Stimulated activated CD8-positive, alpha-beta memory T cell treated with anti-CD3 and anti-CD28 coated beads, Interleukin-12 subunit alpha, Interleukin-12 subunit beta, amount 100 ng/mL, for 4 hours (primary cell): ENCODE measurements at places on chromosomes 12 and 14.

- no peak for DNase-seq
Observed at GRCh38 chr14:78836777-78837176, 666.6 kb downstream of the NRXN3 start.

DNA sequence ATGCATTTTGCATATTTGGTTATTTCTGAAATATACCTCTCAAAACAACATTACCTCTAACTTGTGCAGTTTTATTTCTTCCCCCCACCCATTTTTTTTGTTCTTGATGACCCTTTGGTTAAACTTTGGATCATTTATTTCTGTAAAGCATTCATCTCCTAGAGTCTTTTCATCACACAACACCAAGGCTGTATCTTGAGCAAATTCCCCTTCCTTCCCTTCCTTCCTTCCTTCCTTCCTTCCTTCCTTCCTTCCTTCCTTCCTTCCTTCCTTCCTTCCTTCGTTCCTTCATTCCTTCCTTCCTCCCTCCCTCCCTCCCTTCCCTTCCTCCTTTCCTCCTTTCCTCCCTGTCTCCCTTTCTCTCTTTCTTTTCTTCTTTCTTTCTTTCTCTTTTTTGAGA is 43.8 kb upstream of the PPP1R12A start:
- DNase-seq, result no peak

DNA sequence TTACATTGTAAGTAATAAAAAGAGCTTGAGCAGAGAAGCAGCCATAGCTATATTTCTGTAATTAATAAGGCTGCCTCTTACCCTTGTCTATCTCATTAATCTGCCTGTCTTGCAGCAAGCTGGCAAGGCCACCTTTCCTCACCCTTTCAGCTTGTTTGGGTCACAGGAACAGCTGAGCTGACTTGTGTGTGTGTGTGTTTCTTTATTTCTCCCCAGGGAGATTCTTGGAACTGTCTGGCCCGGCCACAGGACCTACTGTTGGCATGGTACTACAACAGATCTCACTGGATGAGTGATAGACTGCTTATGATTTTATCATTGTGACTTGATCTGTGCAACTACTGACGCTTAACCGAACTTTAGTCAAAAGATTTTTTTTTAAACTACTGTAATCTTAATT is 213.7 kb downstream of the SLC2A13 start:
- DNase-seq, result no peak

DNA sequence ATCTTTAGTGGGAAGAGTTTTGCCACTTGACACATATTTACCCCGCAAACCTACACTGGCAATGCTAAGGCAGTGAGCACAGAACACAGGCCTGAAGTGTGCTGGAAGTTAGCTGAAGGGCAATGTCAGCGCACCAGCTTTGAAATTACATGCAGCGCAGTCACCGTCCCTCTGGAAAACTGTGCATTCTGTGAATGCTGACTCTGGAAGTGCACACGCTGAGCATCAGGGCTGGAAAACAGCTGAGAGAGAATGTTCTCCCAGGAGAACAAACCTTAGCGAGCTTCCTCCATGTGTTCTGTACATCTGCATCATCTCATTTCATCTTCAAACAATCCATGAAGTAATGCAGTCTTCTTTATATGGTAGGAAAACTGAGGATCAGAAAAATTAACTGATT is 448.2 kb downstream of the NRXN3 start:
- no peak for DNase-seq

GRCh38 chr12:65586796-65587195 is 237.5 kb upstream of the HMGA2 start:
- no peak for DNase-seq

DNA sequence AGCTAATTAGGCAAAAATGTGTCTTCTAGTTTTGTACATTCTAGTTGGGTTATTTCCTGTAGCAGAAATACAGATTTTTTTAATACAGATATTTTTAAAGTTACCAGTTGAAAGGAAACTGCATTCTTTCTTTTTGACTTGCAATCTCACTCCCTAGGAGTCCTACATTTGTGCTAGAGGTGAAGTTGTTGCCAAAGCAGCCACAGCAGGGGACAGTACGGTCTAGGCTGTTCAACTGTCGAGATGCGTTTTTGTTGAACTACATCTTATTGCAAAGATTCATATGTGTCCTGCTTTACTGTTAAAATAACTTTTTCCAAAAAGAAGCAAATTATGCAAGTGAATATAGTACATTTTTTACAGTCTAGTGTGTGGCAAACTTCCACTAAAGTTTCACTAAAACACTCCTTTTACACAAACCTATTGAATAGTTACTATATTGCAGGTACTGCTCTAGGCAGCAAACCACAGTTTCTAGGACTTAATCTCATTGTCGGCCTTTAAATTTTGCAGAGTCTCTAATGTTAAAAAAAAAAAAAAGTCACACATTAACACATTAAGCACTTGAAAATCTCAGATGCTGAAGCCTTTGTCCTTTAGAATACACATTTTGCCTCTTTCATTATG is 30.2 kb upstream of the SRGAP1 start:
- DNase-seq, result no peak

DNA sequence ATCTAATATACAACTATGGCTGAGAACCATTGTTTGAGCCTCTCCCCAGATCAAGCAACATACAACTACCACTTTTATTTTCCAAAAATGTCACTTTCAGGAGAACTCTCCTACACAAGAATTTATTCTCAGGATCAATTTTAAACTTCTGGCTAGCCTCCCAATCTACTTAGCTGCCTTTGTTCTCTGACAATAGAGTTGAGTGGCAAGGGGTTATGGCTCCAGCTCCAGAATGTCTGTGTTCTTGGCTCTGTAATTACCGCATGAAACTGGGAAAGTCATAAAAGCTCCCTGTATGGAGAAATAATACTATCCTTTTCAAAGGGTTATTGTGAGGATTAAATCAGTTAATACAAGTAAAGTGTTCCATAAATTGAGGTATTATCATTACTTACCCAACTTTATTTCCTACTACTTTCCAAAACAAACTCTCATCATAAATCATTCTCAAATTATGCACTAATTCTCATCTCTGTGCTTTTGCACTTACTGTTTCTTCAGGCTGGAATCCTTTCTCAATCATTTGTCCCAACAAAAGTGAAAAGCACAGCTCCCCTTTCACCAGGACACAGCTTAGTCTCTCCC is 121.9 kb downstream of the GARIN6 start:
- no peak for DNase-seq

DNA sequence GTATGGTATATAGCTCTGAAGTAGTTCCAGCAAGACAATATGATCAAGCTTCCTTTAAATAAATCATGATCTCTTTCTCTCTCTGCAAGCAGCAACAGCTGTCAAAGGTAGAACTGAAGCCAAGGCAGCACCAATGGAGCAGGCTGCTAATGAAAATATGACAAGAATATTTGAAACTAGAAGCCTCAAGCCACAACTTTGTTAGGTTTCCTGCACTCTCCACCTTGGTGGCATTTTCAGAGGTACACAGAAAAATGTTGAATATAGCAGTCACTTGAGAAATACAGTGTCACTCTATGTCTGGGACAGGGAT is 43.8 kb upstream of the PSMA6 start:
- no peak for DNase-seq

GRCh38 chr12:119665164-119665929 is 2.6 kb upstream of the PRKAB1 start:
- no peak for DNase-seq
